ENCODE measurements at places on chromosomes 6 and 20. TPM values are rescaled to one million over a fixed set of nuclear protein-coding genes. Genes with fewer than 3 reads are reported as not detected.

RNF114 gene
- 66.1 TPM for polyA plus RNA-seq

MAP7 gene
- polyA plus RNA-seq: 32.4 TPM

GPX6 gene
- polyA plus RNA-seq: not detected

MYB gene
- polyA plus RNA-seq: 5.5 TPM

VSX1 gene
- polyA plus RNA-seq: not detected

OPRM1 gene
- not detected for polyA plus RNA-seq

APCDD1L gene
- 18.7 TPM for polyA plus RNA-seq

SLC44A4 gene
- 51.9 TPM for polyA plus RNA-seq

FAXC gene
- polyA plus RNA-seq: 5.1 TPM

ADGRG6 gene
- polyA plus RNA-seq: 28.4 TPM

NHLRC1 gene
- polyA plus RNA-seq: 2.6 TPM

MYLK2 gene
- 1.1 TPM for polyA plus RNA-seq

HLA-DPB1 gene
- polyA plus RNA-seq: 20.8 TPM

TREM2 gene
- polyA plus RNA-seq: 0.67 TPM

SRPK1 gene
- polyA plus RNA-seq: 53.8 TPM

TRPC4AP gene
- 66.6 TPM for polyA plus RNA-seq

MYL9 gene
- 195 TPM for polyA plus RNA-seq

All from renal cortex interstitium (tissue), 15 donors.